HS-27A (cell line): ENCODE measurements at places on chromosomes 11 and 22.

DNA sequence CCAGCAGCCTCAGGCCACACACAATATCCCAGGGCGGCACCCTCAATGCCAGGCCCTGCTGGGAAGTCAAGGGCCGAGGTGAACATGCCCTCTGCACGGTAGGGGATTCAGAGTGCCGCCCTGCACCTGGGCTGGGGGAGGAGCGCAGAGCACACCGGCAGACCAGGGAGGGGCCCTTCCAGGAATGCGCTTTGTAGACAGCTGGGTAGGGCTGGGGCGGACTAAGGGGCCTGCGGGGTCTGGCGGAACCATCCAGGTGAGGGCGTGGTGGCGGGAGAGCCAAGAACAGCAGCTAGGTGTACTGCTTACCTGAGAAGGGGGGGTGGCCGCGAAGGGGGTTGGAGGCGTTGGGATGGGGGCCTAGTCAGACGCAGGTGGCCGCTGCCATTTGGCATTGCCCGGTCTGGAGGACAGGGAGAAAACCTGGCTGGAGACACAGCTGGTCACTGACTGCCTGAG is 26.0 kb downstream of the DUSP8 start:
- DNase-seq, result no peak

DNA sequence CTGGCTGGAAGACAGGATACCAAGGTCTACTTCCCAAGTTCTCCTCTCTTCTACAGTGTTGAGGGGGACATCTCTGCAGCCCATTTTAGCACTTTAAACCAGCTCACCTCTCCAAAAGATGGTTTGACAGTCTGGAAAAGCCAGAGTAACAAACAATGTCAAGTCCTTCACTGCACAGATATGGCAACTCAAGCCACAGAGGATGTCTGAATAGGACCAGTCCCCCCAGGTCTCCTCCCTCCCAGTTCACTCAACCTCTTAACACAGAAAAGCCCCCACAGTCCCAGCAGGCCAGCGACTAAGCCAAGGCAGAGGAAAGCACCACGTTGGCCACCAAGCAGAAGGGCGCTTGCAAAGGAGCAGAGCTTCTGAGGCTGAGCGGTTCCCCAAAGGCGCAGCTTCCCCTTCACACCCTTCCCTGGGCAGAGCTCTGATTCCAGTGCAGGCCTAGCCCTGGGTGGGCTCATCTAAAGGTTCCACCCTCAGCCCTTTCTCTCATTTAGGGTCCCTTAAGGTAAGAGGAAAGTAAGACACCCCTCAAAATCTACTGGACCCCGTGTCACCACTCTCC is 62.7 kb downstream of the PAK1 start:
- no peak for DNase-seq

GRCh38 chr11:44980533-44981427 is 30.1 kb upstream of the TP53I11 start:
- no peak for DNase-seq

DNA sequence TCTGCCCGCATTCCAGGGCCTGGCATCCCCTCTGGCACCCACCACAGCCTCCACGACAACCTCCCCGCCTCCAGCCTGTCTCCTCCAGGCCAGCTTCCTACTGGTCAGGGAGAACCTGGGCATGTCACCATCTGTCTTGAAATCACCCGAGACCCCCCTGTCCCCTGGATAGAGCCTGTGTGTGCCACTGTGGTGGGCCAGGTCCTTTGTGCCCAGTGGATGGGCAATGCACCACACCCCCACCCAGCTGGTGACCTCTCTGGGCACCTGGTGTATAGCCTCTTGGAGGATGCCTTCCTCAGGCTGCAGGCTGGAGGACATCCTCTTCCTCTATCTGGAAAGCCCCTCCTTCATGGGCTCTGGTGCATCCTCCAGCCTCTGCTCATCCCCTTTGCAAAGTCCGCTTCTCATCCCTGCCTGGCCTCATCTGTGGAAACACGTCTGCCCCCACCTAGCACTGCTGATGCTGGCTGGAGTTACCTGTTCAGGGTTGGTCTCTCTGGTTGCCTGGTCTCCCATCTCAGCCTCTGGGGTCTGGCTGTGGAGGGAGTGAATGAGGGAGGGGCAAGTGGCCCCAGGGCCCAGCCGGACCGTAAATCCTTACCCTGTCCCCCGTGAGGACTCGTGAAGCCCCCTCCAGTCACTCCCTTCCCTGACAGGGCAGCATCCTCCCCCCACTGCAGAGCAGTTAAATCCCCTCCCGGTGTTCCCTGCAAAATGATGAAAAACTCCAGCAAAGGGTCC is 589.6 kb downstream of the TBC1D22A start:
- no peak for DNase-seq

DNA sequence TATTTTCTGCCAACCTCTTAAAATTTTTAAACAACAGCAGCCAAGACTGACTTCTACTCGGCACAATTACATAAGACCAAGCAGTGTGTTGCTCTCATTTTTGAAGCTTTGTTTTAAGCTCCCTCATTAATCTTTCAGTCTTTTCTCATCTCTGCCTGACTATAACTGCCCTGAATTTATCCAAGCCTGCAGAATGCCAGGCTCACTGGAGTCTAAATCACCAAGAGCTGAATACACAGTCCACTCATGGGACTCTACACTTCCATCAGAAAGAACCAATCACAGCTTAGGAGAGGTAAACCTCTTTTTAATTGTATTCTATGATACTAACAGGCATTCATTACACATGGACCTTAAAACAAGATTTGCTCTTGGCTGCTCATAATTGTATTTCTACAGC is 178.7 kb downstream of the CADM1 start:
- DNase-seq, result no peak

GRCh38 chr11:2914455-2915195 is 14.6 kb downstream of the PHLDA2 start:
- no peak for DNase-seq

DNA sequence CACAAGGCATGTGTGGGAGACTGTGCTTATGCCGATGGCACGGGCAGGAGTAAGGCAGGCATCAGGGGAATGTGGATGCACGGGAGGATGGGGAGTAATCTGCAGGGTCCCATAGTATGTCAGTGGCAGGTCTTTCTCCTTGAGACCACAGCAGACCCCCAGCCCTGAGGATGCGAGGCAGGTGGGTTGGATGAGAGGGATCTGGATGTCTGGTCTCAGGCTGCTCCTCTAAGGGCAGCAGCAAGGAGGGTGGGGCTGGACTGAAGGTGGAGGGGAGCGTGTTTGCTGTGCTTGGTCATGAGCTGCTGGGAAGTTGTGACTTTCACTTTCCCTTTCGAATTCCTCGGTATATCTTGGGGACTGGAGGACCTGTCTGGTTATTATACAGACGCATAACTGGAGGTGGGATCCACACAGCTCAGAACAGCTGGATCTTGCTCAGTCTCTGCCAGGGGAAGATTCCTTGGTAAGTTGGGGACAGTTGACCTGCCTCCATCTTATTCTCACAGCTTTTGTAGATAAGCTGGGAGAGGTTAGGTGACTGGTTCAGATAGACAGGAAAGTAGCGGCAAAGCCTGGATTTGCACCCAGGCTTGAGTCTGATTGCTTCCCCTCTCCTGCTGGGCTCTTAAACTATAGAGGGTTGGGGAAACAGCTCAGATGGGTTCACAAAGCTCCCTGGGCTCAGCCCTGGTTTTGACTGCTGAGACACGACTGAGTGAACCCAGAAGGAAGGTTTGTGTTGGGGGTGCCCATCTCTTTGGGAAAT is at the start of gene APOL1:
APOL1 (plus strand) TSS at position 380 of the 769 bp plus-strand sequence. CDS start 1,823 bp downstream, outside the sequence.
- no peak for DNase-seq

DNA sequence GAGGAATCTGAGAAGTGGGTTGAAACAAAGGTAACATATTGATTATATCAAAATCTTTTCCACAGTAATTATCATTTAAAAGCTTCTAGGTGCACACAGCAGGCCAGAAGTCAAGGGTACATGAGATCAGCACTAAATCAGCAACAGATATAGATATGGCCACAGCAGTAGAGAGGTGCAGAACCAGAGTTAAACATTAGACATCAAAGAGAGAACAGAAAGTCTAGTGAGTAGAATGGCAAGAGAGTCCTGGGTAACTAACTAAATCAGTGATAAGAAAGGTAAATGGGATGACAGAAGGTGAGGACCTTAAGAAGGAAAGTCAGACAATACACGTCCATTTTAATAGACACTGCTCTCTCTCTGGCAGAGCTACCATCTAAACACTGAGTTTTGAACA is 119.5 kb upstream of the GRIA4 start:
- DNase-seq, result no peak

GRCh38 chr11:117731722-117732290 is 65.2 kb downstream of the DSCAML1 start:
- no peak for DNase-seq

DNA sequence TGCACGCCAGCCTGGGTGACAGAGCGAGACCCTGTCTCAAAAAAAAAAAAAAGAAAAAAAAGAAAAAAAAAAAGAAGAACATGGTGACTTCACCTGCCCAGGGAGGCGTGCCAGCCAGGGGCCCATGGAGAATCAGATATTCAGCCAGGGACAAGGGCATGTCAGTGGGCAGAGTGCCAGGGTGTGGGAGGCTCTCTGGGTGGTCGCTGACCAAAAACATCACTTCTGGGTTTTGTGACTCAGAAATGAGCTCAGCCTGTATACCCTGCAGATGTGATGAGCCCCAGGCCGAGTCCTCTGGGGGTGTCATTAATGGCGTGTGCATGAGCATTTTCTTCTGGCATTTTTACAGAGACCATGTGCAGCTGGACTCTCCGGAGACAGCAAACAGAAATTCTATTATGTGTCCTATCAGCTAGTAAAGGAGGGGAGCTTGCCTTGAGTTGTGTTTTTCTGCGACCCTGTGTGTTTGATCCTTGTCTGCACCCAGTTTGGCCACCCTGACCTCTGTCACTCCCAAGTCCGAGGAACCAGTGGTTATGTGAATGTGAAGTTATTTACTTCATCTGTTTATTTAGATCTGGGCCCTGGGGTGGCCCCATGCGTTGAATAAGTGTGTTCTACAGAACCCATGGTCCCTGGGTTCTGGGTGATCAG is 53.6 kb downstream of the BCR start:
- peak; percentile 68 for DNase-seq

- peak; percentile 30 for DNase-seq
Observed at GRCh38 chr11:14249121-14249963, 109.6 kb downstream of the RRAS2 start.

DNA sequence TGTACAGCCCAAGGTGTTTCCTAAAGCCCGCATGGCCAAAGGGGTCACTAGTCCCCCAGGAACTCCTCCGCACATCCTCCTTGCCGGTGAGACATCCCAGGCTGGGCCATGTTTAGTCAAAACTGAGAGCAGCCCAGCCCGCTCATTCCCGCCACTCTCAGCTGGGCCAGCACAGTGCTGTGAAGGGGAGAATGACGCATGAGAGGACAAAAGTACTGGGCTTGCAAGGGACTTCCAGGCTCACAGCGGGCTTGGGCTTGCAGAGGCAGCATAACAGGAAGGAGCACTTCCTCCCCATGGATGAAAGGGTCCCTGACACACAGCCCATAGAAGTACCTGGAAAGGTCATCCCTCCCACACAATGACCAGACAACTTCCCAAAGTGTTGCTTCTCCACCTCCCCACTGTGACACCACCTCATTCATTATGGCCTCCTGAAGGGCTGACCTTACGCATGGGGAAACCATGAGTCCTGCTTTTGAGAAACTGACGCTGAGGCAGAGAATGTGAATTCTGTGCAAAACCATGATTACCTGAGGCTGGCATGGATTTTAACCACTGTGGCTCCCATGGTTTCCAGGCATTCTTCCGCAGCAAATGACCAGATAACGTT is 19.1 kb downstream of the ETS1 start:
- no peak for DNase-seq

DNA sequence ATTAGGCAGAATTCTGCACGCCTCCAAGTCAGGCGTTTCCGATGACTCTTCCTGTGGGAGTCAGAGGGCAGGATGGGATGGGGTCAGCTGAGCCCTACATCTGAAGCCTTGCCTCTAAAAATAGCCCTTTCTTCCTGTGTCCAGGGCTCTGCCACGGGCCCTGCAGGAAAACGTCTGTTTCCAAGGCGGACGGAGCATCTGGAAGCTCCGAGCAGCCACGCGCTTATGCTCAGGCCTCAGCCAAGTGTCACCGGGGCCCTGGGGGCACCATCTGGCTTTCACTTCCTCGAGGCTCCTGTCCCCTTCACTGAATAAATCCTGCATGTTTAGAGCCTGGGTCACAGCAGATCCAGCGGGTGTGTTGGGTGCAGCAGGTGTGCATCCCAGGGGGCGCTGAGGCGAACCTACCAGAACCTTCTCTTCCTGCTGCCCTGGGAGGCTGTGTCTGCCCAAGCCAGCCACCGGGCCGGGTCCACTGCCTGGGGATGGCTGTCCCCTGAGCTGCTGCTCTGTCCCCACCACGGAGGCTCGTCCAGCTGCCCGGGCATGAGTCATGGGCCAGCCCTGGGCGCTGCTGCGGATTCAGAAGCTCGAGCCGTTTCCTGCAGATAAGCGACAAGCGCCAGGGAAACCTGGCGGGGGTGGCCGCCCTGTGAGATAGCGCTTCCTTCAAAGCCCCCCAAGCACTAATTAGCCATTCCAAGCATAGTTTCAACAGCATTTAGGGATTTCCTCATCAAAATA is 32.0 kb upstream of the LINC01488 start:
- DNase-seq, result no peak

- DNase-seq, result no peak
Observed at GRCh38 chr11:62273284-62273683, 3.3 kb downstream of the SCGB2A2 start.

- DNase-seq, result no peak
Observed at GRCh38 chr11:12249590-12250260, 127.6 kb upstream of the PARVA start.

DNA sequence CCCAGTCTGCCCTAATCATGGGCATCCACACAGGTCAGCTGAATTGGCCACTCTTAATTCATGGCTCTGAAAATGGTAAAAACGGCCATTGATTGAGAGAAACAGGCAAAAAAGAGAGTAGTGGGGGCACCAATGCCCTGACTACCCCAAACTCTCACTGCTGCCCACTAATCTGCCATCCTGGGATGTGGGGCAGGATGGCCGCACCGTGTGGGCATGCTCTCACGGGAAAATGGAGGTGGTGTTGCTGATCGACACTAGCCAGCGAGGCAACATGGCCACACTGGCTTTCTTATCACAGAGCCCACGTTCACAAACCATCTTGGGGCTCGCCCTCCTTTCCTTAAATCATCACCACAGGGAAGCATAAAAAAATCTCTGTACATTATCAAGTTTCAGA is 11.2 kb upstream of the TUB start:
- DNase-seq, result no peak

- no peak for DNase-seq
Observed at GRCh38 chr11:2077061-2077802, 62.0 kb downstream of the IGF2 start.

DNA sequence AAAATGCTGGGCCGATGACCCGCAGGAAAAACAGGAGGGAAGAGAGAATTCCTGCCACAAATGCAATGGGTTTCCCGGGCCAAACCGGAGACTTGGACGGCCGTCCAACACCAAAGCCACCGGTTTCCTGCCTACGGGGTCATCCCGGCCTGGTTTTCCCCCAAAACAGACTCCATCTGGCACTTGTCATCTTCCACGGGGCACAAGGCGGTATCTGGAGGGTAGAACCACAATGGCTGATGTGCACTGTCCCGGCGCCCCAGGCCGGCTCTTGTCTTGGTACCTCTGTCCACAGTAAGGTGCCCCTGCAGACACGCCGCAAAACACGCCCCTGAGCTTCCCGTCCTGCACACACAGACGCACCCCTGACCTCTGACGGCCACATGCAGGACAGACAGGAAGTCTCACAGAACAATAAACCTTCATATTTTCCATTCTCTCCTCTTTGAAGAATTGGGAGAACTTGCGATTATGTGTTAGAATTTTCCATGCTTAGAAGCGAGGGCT is 20.1 kb downstream of the CELSR1 start:
- DNase-seq, result no peak
